Activated CD4-positive, alpha-beta T cell treated with anti-CD3 and anti-CD28 coated beads, Interleukin-2, amount 10 ng/mL, durations not matched to agents 24 days and 14 days (primary cell): ENCODE measurements at places on chromosomes 12 and 14. TPM values are rescaled to one million over a fixed set of nuclear protein-coding genes. Genes with fewer than 3 reads are reported as not detected.

IL31 gene
- total RNA-seq = 2.5 TPM in 2 replicates

TMEM30B gene
- 0.44 and 0.47 TPM in 2 replicates for total RNA-seq

GRCh38 chr12:132597333-132598316, 12.8 kb downstream of the LRCOL1 start:
- H3K27ac ChIP-seq = no peak overlapping the region
- no peaks in the 10 kb centered on the region for H3K36me3 ChIP-seq
- peaks cover 14% of the 10 kb centered on the region for H3K4me1 ChIP-seq
- no peak for DNase-seq

DNA sequence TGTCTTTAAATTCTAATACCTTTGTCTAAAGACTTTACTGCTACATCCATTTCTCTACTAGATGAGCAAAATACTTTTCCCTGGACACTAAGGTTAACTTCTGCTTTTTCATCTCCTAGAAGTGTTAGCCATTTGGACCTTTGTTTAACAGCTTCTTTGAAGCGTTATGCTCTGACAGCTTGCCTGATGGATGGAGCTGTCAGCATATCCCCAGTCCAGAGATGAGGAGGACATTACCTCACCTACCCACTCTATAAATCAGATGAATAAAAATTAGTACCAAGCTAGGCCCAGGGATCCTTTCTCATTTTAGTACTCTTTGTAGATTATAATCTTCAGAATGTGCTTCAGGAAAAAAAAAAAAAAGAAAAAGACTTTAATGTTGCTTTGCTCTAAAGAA, 222.7 kb downstream of the PELI2 start:
- H3K4me1 ChIP-seq = peaks cover 9% of the 10 kb centered on the region
- no peaks in the 10 kb centered on the region for H3K36me3 ChIP-seq
- DNase-seq = no peak
- no peaks in the 10 kb centered on the region for H3K27me3 ChIP-seq
